NCI-H82 (cell line): ENCODE measurements at places on chromosomes 4 and X.

DNA sequence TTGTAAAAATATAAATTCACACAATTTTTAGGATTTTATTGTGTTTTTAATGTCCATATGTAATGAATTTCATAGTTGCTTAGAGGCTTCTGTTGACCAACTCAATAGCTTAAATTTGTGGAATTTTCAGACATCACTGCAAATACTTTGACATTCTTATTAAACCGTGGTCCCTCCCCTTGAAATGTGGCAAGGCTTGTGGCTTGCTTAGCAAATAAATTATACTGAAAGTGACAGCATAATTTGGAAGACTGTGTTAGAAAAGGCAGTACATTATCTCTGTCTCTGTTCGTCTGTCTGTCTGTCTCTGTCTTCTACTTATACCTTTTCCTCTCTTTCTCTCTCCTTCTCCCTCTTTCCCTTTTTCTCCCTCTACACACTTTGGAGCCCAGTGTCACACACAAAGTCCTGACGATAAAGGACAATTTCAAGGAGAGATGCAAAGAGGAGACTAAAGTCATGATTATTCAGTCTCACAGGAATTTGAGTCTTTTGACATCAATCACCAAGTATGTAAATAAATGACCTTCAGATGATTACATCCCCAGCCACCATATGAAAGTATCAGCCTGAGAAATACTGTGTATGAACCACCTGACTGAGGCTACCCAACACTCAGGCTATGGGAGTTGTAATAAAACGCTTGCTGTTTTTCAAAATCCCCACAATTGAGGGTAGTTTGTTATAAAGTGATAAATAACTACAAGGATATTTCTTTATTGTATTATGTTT lies 21.0 kb upstream of the UGT2B7 start:
- DNase-seq = no peak

DNA sequence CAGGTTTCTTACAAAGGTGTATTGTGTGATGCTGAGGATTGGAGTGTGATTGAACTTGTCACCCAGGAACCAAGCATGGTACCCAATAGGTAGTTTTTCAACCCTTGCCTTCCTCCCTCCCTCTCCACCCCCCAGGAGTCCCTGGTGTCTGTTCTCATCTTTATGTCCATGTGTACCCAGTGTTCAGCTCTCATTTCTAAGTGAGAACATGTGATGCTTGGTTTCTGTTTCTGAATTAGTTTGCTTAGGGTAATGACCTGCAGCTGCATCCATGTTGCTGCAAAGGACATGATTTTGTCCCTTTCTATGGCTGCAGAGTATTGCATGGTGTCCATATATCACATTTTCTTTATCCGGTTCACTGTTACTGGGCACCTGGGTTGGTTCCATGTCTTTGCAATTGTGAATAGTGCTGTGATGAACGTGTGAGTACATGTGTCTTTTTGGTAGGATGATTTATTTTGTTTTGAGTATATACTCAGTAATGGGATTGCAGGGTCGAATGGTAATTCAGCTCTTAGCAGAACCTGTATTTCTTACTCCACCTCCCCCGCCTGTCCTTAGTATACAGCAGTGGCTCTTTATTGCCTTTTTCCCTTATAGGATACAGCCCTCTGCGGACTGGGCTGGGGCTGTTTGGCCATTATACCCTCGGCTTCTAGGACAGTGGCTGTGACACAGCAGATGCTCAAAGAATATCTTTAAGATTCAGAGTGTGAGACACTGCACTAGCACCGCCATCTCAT lies 145.4 kb downstream of the PTTG2 start:
- no peak for DNase-seq

DNA sequence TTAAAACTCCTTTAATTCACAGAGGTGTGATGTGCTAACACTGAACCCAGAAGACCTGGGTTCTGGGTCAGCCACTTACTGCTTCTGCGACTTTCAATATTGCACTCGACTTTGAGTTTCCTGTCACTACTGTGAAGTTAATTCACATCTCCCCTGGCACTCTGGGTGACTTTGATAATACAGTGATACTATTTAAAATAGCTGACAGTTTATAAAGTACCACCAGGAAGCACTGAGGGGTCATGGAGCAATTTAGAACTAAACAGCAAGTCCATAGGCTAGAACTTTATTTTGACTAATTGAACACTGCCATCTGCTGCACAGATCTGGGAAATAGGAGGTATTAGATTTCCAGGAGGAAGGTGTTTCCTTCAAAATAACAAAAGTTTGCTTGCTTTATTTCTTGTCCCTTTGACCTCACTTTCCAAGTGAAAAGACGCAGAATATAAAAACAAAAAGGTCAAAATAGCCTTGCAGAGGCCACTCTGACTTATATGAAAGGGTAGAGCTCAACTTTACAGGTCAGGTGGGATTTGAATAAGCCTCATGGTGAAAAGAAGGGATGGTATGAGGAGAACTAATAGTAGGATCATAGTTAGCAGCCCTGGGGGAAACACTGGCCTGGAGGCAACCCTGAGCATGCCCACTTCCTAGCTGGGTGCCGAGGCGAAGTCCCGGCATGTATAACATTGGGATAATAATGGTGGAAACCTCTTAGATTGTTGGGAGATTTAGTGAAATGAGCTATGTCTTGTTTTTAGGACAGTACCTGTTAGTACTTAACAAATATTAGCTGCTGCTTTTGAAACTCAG lies 53.4 kb downstream of the ZNF518B start:
- DNase-seq = peak; percentile 38

DNA sequence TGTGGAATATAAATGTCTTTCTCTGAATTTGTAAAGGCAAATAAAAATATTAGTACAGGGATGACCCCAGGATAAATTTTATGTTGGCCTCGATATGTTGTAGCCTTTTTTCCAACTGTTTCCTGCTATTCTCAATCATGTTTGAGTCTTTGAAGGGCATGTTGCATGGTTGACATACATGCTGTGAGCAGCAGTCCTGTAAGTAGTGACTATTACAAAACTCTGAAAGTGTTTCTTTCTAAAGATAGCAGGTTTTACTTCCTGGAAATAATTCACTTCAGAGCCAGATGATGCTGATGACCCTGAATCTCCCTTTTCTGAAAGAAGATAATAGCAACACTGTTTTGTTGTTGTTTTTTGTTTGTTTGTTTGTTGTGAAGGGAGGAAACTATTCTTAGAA lies 393.0 kb upstream of the GNPDA2 start:
- DNase-seq = no peak

GRCh38 chr4:151792995-151793394 lies 32.2 kb upstream of the GATB start:
- DNase-seq = no peak

- no peak for DNase-seq
Observed at GRCh38 chrX:2479420-2479780, 21.4 kb downstream of the DHRSX start.

- DNase-seq = peak; percentile 3
Observed at GRCh38 chr4:56511098-56511497, 5.5 kb downstream of the ARL9 start.

- DNase-seq = no peak
Observed at GRCh38 chr4:134072137-134072536, 129.5 kb downstream of the PABPC4L start.

GRCh38 chrX:103817502-103817901 lies 14.6 kb downstream of the RAB9B start:
- DNase-seq = peak; percentile 87

GRCh38 chr4:1790005-1790404 lies 3.1 kb upstream of the FGFR3 start:
- DNase-seq = no peak

DNA sequence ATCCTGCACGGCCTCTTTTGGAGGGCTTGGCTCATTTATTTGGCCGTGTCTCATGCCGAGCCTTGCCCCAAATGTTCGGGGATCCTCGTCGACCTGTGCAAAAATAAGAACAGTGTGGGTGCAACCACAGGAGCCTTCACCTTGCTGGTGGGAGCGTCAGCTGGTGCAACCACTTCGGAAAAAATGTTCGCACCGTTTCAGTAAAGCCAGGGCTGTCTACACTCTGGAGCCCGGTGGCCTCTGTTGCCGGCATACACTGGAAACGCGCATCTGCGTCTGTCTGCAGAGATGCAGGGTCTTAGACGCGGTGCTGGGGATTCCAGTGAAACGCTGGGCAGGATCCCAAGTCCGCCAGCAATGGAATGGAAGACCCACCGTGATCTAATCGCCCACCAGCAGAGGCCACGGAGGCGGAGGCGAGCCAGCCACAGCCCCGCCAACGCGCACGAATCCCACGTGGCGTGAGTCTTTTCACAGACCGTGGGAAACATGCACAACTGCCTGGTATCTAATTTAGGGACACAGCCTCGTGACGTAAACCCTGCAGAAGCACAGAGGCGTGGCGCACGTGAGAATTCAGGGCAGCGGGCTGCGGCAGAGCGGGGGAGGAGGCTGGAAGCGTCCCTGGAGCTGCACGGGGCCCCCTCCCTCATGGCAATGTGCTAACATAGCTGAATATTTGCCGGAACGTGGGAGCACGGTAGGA lies 13.8 kb upstream of the MXD4 start:
- DNase-seq = no peak

- no peak for DNase-seq
Observed at GRCh38 chr4:21517126-21517859, 431.3 kb downstream of the KCNIP4 start.

- DNase-seq = peak; percentile 71
Observed at GRCh38 chr4:138494931-138495330, 252.8 kb upstream of the SLC7A11 start.

DNA sequence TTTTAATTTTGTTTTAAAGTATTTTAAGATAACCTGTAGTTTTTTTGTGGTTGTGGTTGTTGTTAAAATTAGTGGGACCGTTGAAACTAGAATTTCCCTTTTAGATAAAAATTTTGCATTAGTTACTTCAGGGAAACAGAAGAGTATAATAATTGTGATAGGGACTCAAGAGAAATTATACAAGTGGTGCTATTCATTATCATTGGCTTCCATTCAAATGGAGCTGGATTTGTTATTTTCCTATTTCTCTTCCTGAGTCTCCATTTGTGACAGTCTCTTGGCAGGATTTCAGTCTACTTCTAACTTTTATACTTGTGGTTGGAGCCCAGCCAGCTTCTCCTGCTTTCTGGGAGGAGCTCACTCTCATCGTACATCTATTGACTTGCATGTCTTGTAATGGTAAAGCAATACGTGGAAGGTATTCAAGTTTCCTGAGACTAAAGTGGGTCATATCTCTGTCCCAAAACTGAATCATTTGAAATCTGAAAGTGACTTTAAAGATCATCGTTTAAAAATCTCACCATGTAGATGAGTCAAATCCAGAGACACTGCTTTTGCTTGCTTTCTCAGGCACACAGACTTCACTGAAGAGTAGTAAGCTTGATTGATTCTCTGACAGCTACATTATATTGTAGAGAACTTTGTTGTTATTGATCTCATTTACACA lies 155.8 kb downstream of the RPA4 start:
- no peak for DNase-seq

DNA sequence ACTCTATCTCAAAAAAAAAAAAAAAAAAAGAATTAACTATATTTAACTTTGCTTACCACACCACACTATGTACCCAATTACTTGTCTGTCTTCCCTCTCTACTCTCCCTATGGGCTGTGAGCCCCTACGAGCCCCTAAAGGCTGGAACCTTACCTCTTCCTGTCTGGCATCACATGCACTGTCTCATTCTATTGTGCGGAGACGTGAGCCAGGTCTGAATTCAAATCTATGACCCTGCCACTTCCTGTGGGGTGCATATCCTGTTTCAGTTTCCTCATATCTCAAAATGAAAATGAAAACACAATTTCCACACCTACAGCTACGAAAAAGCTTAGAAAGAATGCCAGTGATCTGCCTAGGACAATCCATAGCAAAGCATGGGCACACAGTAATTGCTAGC lies 42.9 kb upstream of the HS3ST1 start:
- DNase-seq = no peak

DNA sequence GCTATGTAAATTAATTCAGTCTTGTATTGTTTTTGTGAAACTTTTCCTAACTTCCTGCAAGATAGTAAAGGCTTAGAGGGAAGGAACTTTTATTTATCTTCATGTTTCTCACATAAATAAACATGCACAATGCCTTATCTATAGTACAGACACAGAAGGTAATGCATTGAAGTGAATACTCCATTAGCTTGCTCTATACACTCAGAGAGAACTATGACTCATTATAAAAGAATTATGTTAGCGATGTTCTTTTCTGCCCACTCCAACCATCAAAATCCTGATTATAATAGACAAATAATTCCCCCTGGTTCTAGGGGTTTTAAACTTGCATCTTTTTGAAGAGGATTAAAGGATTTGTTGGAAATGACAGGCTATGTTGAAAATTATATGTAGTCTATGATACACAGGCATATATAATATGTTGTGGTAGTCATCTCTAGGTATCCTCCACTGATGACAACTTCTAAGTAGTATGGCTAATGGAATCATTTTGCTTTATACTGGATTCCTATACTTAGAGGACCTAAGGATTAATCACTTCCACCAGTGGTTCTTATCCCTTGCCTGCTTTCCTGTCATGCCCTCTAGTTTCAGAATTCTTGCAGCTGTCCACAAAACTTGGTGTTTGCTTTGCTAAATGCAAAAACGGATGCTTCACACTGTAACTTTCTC lies 115.7 kb downstream of the NDST4 start:
- DNase-seq = no peak
